ENCODE measurements at places on chromosomes 12 and 14. TPM values are rescaled to one million over a fixed set of nuclear protein-coding genes. Genes with fewer than 3 reads are reported as not detected.
A peak's percentile ranks its signal among the peaks of the same experiment; 100 is the strongest.

CLEC4D gene
- polyA plus RNA-seq = 0.43 TPM

ARHGEF40 gene
- polyA plus RNA-seq = 82.7 TPM

RPGRIP1 gene
- 0.58 TPM for polyA plus RNA-seq

MEG3 gene
- 218 TPM for polyA plus RNA-seq

KRT5 gene
- polyA plus RNA-seq = 0.22 TPM

CIROP gene
- not detected for polyA plus RNA-seq

MAP1LC3B2 gene
- 10.4 TPM for polyA plus RNA-seq

SRRM4 gene
- 0.02 TPM for polyA plus RNA-seq

CAND1 gene
- 247 TPM for polyA plus RNA-seq

WDHD1 gene
- polyA plus RNA-seq = 24.9 TPM

KRT75 gene
- not detected for polyA plus RNA-seq

TTC6 gene
- 0.75 TPM for polyA plus RNA-seq

DDX55 gene
- 47.5 TPM for polyA plus RNA-seq

- DNase-seq = peak; percentile 64
Observed at GRCh38 chr14:36655963-36656686, 5.5 kb upstream of the PAX9 start.

DNA sequence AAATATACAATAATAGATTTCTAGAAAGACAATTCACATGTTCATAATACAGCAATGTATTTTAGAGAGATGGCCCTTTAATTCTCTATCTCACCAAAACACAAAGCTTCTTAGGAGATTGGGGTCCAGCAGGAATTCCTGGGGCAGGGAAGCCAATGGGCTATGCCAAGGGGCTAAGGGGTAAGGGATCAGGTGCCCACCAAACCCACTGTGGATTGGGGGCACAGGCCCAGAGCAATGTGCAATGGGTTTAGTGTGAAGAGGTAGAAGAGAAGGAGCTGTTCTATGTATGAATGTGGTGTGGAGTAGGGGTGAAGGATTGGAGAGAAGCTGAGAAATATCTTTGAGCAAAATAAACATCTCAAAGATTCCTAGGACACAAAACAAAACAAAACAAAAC is 2.6 kb downstream of the HOXC13 start:
- no peak for DNase-seq

- no peak for DNase-seq
Observed at GRCh38 chr12:46679754-46680153, 146.0 kb downstream of the SLC38A4 start.

DNA sequence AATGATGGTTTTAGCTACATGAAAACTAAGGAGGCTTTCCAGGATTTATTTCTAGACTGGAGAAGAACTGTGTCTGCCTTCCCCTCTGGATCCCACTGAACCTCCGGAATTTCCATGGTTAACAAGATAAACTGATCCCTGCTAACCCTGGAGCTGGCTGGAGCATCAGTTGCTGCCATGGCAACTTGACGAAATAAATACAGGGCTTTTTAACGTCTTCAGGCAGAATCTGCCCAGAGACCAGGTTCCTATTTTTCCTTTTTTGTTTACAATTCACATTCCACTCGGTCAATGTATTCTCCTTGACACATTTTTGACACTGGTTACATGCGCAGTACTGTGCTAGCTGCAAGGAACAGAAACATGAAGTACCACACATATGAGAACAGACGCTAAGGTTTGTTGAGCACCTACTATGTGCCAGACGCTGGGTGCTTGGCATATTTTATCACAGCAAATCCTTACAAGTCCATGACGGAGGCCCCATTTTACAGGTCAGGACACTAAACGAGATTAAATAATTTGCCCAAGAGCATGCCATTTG is 1.7 kb downstream of the C14orf132 start:
- DNase-seq = peak; percentile 10

GRCh38 chr14:101276309-101277091 is 284.8 kb upstream of the DIO3 start:
- no peak for DNase-seq

GRCh38 chr12:104006929-104007328 is 41.3 kb downstream of the TDG start:
- DNase-seq = no peak

GRCh38 chr14:24368562-24369252 is 723 bp downstream of the NFATC4 start:
- peak; percentile 80 for DNase-seq

GRCh38 chr12:19461999-19462398 is 22.7 kb downstream of the AEBP2 start:
- DNase-seq = no peak

DNA sequence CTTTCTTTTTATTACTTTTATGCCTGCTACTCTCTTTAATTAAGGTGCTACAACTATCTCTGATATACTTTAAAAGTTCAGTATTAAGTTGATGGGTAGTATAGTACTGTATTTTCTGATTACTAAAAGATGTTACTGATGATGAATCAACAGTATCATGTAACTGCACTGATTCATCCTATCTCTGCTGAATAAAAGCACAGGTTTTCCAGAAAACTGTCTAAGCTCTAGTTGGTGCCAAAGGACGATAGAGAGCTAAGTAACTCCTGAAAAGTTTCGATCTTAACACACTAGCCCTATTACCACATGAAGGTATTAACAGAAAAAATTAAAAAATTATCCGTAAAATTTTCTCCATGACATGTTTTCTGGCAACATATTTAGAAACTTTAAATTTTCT is 2.1 kb downstream of the SCAF11 start:
- DNase-seq = no peak

GRCh38 chr14:34872822-34873588 is 2.2 kb downstream of the BAZ1A start:
- DNase-seq = peak; percentile 46

- DNase-seq = peak; percentile 50
Observed at GRCh38 chr12:117850048-117850447, 118.7 kb downstream of the KSR2 start.

DNA sequence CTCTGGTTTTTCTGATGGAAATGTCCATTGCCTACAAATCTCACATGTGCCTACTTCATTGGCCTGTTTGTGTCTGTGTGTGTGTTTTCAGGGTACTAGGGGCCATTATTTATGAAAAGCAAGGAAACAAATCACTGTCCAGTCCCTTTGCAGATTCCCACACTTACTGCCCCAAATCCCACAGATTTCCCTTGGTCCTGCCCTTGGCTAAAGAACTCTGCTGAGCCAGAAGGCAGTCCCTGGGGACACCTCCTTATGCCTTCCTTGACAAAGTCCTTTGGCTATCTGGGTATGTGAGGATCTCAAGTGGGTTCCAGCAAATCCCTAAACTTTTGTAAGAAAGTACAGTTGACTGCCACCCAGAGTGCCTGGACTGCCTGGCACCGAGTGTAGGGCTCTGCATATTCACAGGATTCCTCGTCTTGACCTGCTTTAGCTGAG is 388.1 kb downstream of the BCAT1 start:
- DNase-seq = no peak

- DNase-seq = peak; percentile 48
Observed at GRCh38 chr14:85535991-85536832, 6.3 kb downstream of the FLRT2 start.

DNA sequence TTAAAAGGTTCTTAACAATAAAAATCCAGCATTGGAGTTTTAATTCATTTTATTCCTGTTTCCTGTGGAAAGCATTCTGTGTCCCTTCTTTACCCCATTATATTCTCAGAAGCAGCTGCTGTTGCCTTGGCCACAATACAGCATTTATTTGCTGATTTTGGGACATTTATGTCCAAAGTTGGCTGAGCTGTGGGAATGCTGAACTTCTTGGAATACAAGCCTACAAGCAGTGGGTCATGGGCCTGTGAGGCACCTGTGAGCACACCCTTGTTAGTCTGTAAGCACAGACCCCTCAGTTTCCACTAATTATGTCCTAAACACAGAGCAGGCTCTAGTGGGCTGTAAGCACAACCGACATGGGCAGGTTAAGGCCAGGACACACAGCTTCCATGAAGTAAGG is 122.2 kb upstream of the IGF1 start:
- DNase-seq = peak; percentile 8

GRCh38 chr12:58741226-58741625 is 179.1 kb downstream of the LRIG3 start:
- no peak for DNase-seq

DNA sequence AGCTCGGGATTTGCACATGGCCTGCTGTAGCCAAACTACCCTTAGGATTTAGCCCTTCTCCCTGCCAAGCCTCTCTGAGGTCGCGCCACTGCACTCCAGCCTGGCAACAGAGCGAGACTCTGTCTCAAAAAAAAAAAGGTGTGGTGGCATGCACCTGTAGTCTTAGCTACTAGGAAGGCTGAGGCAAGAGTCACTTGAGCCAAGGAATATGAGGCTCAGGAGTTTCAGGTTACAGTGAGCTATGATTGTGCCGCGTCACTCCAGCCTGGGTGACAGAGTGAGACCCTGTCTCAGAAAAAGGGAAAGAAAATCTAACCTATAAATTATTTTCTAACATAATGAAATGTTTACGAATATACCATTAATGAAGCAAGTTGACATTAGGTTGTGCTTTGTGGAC is 29.7 kb downstream of the ESRRB start:
- DNase-seq = no peak

DNA sequence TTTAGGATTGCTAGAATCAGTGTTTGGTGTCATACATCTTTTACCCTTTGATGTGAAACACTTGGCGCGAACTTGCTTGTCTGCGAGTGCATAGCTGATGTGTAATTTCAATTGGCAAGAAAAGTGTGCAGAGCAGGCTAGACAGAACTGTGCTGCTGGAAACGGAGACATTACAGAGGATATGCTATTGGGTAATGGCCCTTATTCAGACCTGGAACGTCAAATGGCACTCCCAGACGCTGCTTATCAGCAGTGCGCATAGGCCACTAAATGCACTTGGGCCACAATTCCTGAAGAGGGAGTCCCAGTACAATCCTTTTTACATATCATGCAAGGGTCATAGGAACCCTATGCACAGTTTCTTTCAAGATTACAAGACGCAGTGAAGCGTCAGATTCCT is 15.7 kb upstream of the SLC10A1 start:
- DNase-seq = no peak

- DNase-seq = peak; percentile 92
Observed at GRCh38 chr14:52950898-52951680, at the start of gene FERMT2. FERMT2 (minus strand) TSS chr14:52951050; CDS start chr14:52950568, 482 bp downstream.

DNA sequence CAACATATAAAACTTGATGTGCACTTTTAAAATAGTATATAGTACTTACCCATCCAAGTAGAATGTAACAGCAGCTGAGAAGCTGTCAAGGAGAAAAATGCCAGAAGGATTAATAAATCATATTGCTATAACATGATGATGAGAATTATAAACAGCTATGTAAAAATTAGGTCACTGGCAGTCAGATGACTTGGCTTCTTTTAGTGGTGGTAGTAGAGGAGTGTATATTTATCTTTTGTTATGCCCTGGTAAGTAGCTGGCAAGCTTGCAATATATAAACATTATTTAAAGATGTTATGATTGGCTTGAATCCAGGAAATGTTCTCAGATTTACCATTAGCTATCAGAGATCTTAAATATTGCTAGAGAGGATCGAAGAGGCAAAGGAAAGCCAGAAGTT is 471.0 kb upstream of the MGAT4C start:
- no peak for DNase-seq

GRCh38 chr12:111868676-111869588 is 26.9 kb downstream of the MAPKAPK5 start:
- DNase-seq = no peak

DNA sequence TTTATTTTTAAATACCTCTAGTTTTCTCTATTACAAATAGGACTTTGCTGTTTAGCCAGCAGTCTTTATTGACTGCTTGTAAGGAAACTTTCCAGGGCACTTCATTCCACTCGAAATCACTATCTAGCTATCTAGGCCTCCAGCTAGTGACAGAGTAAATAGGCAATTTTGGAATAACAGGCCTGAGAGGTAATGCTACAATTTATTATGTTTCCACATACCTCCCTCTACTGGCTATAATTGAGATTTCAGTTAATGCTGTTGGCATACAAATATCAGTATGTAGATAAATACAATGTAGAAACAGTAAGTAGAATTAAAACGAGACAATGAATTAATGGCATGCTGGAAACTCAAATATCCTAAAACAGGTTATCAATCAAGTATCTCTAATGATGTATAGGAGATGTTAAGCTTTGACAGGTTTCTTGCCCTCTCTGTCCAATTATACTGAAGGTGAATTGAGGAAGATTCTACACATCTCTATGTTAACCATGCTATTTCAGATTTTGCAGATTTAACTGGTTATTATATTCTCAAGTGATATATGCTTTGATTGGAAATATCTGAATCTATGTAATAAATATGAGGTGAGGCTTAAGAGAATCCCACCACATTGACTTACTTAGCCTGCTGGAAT is 7.2 kb downstream of the DTD2 start:
- no peak for DNase-seq

DNA sequence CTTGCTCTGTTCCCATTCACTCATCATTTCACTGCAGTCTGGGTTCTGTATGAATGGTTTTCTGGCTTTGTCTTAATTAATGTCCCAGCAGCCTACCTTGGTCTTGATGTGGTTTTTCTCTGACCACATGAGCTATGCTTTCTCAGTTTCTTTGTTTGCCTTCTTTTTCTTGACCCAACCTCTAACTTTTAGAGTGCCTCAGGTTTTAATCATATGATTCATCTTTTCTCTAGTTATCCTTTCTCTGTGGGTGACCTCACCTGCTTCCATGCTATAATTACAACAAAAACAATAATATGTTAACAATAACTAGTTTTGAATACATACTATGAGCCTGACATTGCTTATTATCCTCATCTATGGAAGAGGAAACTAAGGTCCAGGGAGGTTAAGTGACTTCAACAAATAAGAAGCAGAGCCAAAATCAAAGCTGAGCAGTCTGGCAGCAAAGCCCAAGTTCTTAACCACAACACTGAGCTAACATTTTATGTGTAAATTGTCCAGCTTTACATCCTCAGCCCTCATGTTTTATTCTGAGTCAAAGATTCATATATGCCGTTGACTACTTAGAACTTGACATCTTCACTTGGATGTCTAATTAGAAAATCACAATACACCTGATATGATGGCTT is 4.7 kb upstream of the EPYC start:
- peak; percentile 4 for DNase-seq

DNA sequence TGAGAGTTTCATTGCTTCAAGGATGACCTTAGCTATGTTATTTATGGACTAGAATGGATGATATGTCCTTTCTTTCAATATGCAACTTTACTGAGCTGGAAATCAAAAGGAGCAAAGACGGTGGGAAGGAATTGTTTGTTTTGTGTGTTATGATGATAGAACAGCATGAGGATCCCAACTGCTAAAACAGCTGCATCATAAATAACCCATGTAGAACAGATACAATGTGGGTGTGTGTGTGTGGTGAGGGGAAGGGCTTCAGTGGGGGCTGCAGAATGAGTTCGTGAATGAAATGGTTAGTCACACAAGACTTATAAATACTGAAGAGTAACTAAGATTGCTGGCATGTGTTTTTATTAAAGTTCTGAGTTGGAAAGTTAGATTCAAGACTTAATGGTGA is 80.1 kb downstream of the DACT1 start:
- DNase-seq = no peak

GRCh38 chr14:74579447-74580274 is 32.4 kb downstream of the LTBP2 start:
- DNase-seq = no peak

GRCh38 chr12:120388691-120389481 is 19.9 kb upstream of the MSI1 start:
- no peak for DNase-seq

Measured in left kidney (tissue), 8 donors.